ENCODE measurements at places on chromosomes 2 and 18. TPM values are rescaled to one million over a fixed set of nuclear protein-coding genes. Genes with fewer than 3 reads are reported as not detected.

DNA sequence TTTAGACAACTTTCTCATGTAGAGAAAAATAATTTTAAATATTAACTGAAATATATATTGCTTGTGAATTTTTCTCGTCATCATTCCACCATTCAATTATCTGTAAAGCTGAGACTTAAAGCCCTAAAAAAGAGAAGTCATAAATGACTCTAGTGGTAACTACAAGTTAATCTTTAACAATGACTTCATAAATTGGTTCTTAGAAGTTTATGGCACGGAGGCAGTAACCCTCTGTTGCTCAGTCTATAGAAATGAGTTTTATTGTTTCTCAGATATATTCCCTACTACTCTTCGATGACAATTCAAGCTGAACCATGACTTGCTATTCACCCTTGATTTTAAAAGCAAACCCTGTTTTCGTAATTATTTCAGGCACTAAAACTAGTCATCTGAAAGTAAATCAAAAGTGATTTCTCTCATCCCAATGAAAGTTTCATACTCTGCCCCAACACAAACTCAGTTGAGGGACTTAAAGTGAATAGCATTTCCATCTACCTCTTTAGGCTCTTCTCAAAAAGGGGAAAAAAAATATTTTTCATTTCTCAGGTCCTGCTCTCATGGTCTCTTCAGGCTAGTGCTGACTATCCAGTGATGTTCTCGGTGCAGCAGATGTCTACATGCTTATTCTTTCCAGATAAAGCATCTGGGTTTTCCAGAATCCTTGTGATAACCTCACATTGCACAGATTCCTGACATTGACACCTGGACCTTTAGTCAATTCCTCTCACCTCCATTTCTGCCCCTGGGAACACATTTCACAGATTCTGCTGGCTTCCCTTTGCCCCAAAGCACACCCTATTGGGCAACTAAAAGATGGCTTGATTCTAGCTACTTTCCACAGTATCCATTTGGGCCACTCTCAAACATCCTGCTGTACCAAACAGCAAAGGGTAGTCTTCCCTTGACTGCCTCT lies 207.8 kb upstream of the LRATD1 start:
- H3K4me1 ChIP-seq: no peaks in the 10 kb centered on the region
- DNase-seq: no peak
- no peak overlapping the region for H3K4me3 ChIP-seq
- H3K27me3 ChIP-seq: no peaks in the 10 kb centered on the region
- H3K27ac ChIP-seq: no peak overlapping the region

GRCh38 chr2:29100564-29100963 lies 14.7 kb upstream of the CLIP4 start:
- no peak overlapping the region for H3K27ac ChIP-seq
- no peak overlapping the region for H3K4me3 ChIP-seq
- no peak for DNase-seq
- no peaks in the 10 kb centered on the region for H3K4me1 ChIP-seq

Gene SLC19A3
- total RNA-seq: not detected

- H3K36me3 ChIP-seq: no peaks in the 10 kb centered on the region
- H3K27me3 ChIP-seq: no peaks in the 10 kb centered on the region
- no peak for DNase-seq
- H3K27ac ChIP-seq: no peak overlapping the region
Measured at GRCh38 chr18:45792506-45793263, 32.8 kb upstream of the SIGLEC15 start.

DNA sequence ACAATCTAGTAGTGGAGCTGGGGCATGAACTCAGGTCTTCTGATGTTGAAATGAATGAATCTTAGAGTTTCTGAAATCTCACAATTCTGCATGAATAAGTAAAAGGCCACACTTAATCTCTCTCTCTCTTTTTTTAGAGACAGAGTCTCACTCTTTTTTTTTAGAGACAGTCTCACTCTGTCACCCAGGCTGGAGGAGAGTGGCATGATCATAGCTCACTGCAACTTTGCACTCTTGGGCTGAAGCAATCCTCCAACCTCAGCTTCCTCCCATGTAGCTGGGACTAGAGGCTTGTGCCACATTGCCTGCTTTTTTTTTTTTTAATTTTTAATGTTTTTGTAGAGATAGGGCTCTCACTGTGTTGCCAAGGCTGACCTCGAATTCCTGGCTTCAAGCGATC lies 68.9 kb upstream of the THOC1 start:
- H3K4me1 ChIP-seq: no peaks in the 10 kb centered on the region
- no peak overlapping the region for H3K27ac ChIP-seq
- no peak for DNase-seq
- no peak overlapping the region for H3K4me3 ChIP-seq
- no peaks in the 10 kb centered on the region for H3K27me3 ChIP-seq
- H3K36me3 ChIP-seq: no peaks in the 10 kb centered on the region

DNA sequence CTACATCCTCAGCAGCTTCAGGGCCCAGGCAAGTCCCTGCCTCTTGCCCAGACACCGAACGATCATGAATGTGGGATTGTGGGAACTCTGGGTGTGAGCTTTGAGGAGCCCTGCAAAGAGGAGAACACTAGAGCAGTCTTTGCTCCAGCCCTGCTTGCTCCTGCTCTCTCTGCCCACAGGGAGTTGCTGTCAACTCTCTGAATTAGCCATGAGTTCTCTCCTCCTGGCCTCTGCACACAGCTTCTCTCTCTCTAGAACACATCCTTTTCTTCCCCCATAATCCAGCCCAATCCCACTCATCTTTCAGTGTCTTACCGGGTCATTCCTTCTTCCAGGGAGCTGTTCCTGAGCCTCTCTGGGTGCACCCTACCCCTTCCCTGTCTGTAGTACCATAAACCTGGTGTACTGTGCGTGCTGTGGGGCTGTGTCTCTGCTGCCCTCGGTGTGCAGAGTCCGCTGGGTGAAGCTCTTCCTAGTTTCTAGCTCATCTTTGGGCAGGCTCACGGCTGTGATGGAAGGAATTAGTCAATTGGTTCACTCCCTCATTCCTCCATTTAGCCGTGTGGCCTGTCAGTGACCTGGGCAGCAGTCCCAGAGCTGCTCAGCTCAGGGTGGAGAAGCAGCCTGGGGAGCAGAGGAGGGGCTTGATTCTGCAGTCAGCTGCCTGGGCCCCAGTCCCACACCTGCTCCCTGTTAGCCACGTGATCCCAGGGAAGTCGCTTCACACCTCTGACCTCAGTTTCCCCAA lies 132.9 kb upstream of the HDAC4 start:
- no peaks in the 10 kb centered on the region for H3K4me1 ChIP-seq
- no peaks in the 10 kb centered on the region for H3K36me3 ChIP-seq
- no peak overlapping the region for H3K4me3 ChIP-seq
- DNase-seq: no peak
